Activated T-helper 1 cell treated with anti-CD3 and anti-CD28 coated beads, Interleukin-12 subunit alpha, Interleukin-12 subunit beta, Interleukin-2, Interleukin-4 antibody, amounts not matched to agents 30 ng/mL and 10 ng/mL and 1 ng/mL, durations not matched to agents 14 hours and 24 hours and 36 hours (primary cell): ENCODE measurements at places on chromosomes 1 and 21. TPM values are rescaled to one million over a fixed set of nuclear protein-coding genes. Genes with fewer than 3 reads are reported as not detected.

DNA sequence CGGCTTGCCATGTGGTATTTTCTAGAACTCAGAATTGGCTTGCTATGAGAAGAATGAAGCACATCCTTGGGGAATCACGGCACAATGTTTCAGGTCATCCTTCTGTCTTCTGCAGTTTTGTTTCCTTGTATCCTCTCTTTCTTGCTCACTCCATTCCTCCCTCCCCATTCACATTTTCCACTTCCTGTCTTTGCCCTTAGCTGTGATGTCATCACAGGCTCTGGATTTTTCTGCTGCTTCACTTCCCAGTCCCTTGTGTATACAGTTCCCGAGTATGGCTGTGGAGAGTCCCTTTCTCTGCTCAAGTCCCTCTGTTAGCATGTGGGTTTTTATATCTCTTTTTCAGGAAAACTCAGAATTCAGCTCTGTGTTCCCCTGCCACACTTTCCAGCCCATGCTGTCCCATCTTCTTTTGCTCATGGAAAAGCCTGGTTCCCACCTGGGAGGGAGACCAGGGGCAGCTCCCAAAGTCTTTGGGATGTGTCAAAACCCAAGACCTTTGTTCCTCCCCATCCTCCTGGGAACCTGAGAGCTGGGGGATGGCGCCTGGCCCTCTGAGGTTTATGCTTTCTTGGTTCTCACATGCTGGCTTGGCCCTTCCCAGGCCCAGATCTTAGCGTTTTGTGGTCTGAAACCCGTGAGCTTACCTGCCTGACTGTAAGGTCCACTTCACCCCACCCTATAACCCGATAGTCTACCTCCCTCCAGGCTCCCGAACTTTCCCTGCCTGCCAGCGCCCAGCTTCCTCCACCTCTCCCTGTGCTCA lies 4.8 kb upstream of the RGS16 start:
- DNase-seq: no peak

DNA sequence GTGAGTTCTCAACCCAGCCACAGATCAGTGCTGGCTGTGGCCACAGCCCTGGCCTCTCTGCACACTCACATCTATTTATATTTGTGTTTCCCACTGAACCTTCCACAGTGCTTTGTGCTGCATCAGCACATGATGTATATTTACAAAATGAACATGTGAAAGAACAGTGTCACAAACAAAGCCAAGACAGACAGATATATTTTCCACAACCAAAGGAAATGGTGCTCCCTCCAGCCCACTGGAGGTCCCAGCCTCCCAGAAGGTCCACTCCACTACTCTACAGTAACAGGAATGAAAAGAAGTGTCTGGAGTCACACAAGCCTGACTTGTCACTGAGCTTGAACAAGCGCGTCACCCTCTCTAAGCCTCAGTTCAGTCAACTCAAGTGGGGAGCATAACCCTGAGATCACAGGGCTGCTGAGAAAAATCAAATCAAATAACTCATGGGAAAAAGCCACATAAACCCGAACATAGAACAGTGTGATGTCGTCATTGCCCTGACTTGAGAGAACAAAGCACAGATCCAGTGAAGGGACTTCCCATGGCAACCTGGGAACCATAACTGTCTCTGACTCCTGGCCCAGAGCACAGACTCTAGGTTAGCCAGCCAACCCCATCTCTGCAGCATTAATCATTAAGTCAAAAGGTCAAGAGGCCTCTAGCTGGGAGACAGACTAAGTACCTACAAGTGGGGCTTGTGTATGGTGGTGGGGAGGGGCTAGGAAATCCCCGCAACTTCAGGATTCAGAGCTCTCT lies 121.2 kb downstream of the TRABD2B start:
- no peak for DNase-seq

- DNase-seq: no peak
Measured at GRCh38 chr1:238205045-238205662, 314.4 kb upstream of the ZP4 start.

GRCh38 chr1:76891931-76892622 lies 24.8 kb downstream of the ST6GALNAC5 start:
- DNase-seq: no peak

GRCh38 chr1:228763561-228763960 lies 28.3 kb downstream of the RHOU start:
- DNase-seq: no peak

DNA sequence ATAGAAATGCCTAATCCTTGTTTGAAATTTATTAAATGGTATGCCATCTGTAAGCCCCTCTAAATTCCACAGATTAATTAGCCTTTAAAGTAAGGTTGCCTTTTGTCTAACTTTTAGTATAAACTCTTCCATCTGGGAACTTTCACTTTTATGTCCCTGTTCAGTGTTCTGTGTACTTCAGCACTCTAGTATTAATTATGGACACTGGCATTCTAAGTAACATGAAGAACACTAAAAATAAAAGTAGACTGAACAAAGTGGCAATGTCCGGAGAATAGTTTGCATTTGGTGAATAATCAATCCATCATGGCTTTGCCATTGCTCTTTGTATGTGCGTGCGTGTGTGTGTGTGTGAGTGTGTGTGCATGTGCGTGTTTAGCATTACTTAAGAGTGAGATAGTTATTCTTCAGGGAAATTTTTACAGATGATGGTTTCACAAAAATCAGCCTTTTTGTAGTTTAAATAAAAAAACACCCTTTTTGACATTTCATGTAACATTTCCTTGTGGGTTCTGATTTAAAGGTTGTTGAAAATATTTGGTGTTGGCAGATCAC lies 51.1 kb downstream of the ATF6 start:
- DNase-seq: no peak

DNA sequence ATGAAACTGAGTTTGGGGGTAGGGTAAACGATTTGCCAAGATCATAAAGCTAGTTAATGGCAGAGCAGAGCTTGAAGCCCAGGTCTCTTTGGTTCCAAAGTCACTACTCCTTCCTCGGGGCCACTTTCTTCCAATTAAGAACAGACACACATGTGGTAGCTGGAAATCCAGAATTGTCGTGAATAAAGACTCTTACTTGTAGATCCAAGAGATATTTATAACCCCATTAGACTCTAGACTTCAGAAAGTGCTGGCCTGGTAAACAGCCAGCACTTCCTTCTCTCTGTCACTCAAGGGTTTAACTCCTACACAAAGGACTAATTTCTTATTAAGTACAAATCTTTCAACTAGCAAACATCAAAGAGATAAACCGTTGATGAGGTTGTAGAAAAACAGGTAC lies 2.7 kb downstream of the FAM163A start:
- DNase-seq: no peak

GRCh38 chr1:82065916-82066315 lies 265.2 kb downstream of the ADGRL2 start:
- DNase-seq: no peak

- DNase-seq: no peak
Measured at GRCh38 chr1:226712742-226713419, 26.2 kb downstream of the ITPKB start.

GRCh38 chr1:226912587-226913176 lies 27.4 kb upstream of the COQ8A start:
- no peak for DNase-seq

- DNase-seq: no peak
Measured at GRCh38 chr1:91161749-91162148, 139.9 kb upstream of the ZNF644 start.

DNA sequence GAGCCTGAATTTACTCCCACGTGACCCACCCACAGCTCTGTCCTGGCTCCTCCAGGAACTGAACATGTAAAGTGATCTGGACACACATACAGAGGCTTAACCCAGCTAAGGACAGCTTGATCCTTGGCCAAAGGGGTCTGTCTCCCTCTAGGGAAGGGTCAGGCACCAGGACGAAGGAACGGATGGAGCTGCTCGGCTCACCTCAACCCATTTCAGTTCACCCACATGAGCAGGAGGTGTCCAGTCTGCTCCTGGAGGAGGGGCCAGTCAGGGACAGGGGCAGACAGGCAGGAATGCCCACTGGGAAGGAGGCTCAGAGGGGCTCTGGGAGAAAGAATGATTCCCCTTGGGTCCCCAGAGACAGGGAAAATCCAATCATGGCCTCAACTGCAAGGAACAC lies 567.2 kb downstream of the PTPRU start:
- no peak for DNase-seq

- no peak for DNase-seq
Measured at GRCh38 chr1:58943776-58944175, 159.9 kb upstream of the JUN start.

GRCh38 chr1:194322751-194323150 lies 1136.3 kb upstream of the B3GALT2 start:
- no peak for DNase-seq

GRCh38 chr1:116346943-116347673 lies 25.9 kb upstream of the ATP1A1 start:
- DNase-seq: no peak

DNA sequence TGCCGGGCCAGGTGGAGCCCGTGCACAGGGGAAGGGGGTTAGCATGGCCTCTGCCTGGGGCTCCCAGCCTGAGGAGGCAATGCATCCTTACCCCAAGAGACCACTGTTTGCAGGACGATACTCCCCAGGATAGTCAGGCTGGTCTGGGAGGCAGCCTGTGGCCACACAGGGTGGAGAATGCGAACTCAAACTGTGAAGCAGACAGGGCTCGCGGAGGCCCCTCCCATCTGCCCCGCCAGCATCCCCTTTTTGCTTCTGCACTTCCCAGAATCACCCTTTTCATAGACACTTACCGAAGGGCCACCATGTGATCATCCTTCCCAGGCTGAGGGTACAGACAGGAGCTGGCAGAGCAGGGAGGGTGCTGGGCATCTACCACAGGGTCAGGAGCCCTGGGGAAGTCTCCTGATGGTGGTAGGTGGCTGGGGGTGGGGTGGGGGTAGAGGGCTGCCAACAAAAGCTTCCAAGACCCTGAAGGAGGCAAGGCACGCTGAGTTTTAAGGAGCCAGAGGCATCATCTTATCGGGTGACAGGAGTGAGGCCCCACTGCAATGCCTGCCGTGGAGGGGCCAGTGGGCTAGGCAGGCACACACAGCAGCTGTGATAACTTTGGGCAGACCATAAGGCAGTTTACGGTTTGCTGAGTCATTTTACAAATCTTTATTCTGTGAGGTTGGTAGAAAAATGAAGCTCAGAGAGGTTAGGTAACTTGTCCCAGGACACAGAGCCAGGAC lies 31.3 kb upstream of the BTG2 start:
- DNase-seq: no peak

DNA sequence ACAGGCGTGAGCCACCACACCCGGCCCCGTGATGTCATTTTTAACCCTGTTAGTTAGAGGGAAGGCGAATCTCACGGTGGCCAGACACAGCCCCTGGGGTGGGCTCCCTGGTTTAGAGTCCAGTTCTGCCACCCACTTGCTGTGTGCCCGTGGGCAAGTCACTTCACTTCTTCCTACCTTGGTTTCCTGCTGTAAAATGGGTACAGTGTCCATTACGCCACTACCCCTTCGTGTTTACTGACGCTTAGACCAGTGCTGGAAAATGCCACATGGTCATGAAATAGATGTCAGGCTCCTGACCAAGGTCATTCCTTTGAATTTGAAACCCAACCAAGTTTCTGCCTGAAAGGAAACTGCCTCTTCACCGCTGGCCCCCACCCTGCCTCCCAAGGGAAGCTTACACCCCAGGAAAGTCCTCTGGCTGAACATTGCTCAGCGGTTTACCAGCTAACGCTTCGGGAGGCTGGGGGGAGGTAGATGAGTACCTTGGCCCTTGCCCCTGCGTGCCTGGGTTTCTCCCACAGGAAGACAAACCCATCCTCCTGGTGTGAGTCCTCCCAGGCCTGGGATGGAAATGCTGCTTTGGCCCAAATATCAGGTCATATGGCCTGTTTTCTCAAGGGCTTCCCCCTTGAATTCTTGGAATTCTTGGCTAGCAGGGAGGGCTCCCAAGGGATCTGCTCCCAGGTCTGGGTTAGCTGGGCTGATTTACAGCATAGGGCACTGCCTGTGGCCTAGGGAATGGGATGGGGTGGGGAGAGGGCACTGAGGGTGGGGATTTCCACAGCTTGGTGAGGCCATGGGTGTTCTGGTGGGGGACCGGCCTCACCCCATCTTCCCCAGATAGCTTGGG lies 7.6 kb upstream of the AADACL4 start:
- no peak for DNase-seq

DNA sequence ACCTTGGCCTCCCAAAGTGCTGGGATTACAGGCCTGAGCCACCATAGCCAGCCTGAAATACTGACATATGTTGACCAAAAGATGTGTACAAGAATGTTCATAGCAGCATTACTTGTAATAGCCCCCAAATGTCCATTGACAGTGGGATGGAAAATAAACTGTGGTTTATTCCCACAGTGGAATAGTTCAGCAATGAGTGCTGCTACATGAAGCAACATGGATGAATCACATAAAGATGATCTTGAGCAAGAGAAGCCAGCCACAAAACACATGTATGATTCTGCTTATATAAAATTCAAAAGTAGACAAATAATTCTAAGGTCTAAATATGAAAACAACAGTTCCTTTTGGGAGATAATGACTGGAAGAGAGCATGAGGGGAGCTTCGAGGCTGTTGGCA lies 9.1 kb upstream of the CREG1 start:
- no peak for DNase-seq

DNA sequence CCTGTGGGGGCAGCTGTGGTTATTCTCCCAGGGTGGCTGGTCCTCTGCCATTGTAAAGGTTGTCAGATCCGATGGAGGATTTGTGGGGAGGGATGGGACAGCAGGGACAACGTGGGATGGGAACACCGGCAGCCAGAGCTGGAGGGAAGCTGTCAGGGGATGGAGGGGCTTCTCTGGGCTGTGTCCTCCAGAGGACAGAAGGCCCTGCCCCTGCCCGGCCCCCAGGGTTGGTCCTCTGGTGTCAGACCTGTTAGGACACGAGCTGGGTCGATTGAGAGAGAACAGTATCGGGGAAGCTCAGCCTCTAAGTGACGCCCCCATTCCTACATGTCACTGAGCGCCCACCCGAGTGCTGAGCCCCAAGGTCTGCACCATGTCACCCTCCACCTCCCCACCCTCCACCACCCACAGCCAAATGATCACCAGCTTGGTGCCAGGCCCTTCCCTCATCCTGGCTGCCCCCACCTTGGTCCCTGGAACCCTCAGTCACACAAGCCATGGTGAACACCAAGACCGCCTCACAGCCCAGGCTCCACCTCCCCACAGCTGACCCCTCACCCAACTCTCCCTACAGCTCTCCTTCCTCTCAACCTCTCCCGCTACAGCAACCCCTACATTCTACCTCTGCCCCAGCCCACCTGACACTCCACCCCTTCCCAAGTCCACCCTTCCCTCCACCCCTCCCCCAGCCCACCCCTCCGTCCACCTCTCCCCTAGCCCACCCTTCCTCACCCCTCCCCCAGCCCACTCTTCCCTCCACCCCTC lies 244.4 kb downstream of the MATN1 start:
- DNase-seq: no peak

S100A5 gene
- 1.3 and 1.6 TPM in 2 replicates for total RNA-seq

HMGN1 gene
- total RNA-seq: 313 and 314 TPM in 2 replicates

ALG14 gene
- 1.9 and 2.4 TPM in 2 replicates for total RNA-seq

CYP4B1 gene
- not detected in 2 replicates for total RNA-seq

LENEP gene
- total RNA-seq: 1.5 and 1.8 TPM in 2 replicates

MX2 gene
- total RNA-seq: 8.2 and 9.4 TPM in 2 replicates

LRRC42 gene
- total RNA-seq: 30.7 and 32.8 TPM in 2 replicates

TNNI3K gene
- not detected in 2 replicates for total RNA-seq

HTR1D gene
- not detected in 2 replicates for total RNA-seq

IVL gene
- not detected in 2 replicates for total RNA-seq

LRP8 gene
- total RNA-seq: 78.8 and 87.4 TPM in 2 replicates

ZNF436 gene
- total RNA-seq: 4.6 TPM in 2 replicates

OR2L3 gene
- not detected in 2 replicates for total RNA-seq
